Stimulated activated CD8-positive, alpha-beta memory T cell treated with anti-CD3 and anti-CD28 coated beads, Interleukin-4, amount 100 ng/mL, for 4 hours (primary cell): ENCODE measurements at places on chromosomes 3 and 15.

GRCh38 chr3:127786353-127787070 is 35.8 kb downstream of the MGLL start:
- DNase-seq = no peak

- DNase-seq = no peak
Observed at GRCh38 chr15:80160570-80161156, 7.9 kb downstream of the FAH start.

GRCh38 chr3:130992344-130992743 is 34.3 kb downstream of the ASTE1 start:
- DNase-seq = no peak

- DNase-seq = no peak
Observed at GRCh38 chr15:100880139-100880896, 687 bp downstream of the ALDH1A3 start.

GRCh38 chr3:58874795-58875194 is 175.0 kb downstream of the CFAP20DC start:
- DNase-seq = no peak

GRCh38 chr3:55305696-55306485 is 181.2 kb downstream of the WNT5A start:
- DNase-seq = no peak

DNA sequence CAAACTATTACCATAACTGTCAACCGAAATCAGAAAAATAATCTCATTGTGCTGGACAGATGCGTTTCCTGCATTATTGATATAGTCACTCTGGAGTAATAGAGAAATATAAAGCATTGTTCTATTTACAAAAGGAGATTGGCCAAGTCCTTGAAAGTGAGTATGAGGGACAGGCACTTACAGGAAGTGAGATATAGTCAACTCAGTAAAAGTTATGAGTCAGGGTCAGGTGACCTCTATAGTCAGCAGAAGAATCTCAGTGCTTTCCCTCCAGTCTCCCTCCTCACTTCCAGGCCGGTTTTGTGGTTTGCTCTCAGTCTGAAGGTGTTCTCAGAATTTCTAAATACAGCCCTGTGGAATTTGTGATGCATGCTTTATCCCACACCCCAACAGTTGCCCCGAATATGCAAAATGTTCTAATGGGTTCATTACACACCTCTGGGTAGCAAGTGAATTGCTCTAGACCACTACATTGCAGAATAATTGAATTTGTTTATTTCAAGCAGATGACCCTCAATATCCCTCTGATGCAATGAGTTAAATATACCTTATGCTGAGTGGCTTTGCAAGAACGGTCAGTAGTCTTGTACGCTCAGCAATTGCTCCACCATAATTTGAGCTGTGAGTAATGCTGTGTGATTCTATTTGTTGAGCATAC is 787.7 kb downstream of the MCTP2 start:
- DNase-seq = no peak

- no peak for DNase-seq
Observed at GRCh38 chr15:68148039-68148438, 57.1 kb downstream of the CALML4 start.

DNA sequence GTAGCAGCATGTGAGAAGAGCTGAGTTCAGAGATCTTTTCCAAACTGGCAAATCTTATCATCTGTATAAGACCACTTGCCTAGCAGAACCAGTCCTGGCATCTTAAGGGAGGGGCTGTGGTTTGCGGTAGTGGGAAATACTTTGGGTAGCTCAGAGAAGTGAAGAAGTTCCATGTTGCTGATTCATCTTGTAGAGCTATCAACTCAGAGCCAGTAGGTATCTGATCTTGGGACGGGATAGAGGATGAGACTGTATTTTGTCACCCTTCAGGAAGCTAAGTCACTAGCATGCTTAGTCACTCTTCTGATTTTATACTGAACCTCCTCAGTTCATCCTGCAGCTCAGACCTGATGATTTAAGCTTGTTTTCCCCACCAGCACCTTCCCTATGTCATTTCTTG is 211.4 kb downstream of the NR1D2 start:
- no peak for DNase-seq

DNA sequence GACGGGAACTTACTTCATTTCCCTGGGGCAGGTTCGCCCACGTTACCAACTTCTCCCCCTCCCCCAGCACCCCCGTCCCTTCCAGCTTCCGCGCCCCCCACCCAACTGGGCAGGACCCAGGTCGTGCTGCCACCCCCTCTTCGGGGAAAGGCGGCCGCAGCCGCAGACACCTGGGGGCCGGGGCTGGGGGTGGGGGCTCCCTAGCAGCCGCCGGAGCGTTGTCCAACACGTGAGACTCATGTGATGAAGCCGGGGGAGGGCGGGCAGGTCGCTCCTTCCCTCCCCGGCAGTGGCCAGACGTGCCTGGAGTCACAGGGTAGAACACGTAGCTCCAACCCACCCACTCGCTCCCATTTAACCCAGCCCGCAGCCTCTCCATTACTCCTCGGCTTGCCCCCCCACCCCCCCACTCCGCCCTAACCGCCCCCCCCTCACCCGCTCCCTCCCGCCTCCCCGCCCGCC is 240 bp upstream of the BHLHE40 start:
- DNase-seq = peak; percentile 90

GRCh38 chr3:30658328-30659052 is 52.1 kb downstream of the TGFBR2 start:
- no peak for DNase-seq

DNA sequence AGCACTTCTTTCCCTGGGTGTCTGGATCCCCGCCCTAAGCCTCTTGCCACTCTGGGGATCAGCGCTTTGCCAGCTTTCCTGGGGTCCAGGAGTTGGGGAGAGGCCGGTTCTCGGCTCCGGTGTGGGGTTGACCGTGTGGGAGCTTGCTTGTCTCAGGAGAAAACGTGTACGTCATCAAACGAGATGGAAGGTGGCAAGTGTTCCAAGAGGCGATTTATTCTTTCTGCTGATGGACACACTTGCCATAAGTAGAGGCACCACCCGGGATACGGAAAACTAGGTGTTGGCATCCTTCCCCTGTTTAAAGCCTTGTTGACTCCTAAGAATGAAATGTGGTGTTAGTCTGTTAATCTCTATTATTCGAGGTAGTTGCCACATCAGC is 295 bp downstream of the ZWILCH start:
- no peak for DNase-seq

GRCh38 chr3:41324156-41324475 is 124.8 kb downstream of the CTNNB1 start:
- no peak for DNase-seq

GRCh38 chr3:147756476-147756875 is 347.3 kb downstream of the ZIC1 start:
- DNase-seq = no peak

DNA sequence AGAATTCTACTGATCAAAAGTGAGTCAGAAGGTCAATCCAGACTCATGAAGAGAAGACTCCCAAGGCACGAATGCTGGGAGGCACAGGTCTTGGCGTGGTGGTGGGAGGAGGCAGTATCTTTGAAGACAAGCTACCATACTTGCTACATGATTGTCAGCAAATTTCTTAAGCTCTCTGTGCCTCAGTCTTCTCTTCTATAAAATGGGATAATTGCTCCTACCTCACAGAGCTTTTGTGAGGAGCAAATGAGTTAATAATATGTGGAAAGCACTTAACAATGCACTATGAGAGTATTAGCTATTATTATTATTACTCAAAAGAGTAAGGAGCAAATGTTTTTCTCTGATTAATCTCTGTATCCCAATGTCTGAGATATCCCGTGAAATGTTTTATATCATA is 36.2 kb downstream of the EHD4 start:
- no peak for DNase-seq

DNA sequence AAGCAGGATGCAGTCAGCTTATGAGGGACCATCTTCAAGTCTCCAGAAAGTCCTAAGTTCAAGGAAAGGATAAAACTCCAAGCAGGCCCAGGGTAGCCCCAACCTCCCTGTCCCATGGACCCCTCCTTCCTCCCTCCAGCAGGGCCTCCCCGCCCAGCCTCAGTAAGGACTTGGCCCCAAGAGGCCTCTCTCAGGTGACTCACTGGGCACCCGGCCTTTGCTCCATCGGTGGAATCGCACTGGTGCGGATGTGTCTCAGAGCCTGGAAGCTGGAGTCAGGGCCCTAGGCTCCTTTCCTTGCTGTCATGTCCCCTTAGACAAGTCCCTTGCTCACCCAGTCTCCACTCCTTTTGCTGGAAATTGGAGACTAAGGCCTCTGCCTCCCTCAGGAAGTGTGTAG is 114.4 kb upstream of the RNF7 start:
- DNase-seq = no peak

GRCh38 chr15:74782259-74783071 is 585 bp downstream of the CSK start:
- no peak for DNase-seq

- no peak for DNase-seq
Observed at GRCh38 chr3:120773932-120774331, 31.4 kb downstream of the GTF2E1 start.

DNA sequence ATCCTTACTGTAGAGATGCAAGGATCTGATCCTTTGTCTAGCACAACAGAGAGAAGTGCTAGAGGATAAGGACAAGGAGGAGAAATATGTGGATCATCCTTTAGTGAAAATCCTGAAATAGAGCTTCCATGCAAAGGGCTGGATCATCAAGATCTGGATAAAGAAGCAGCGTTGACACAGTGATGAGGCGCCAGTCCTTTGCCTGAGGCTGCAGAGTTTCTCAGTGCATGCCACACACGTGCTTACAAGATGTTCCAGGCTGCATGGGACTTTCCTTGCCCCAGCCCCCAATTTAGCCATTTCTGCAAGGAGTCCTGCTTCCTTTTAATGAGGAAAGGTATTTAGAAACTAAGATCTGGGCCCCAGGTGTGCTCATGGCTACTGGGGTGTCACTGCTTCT is 7.2 kb upstream of the ABTB1 start:
- no peak for DNase-seq

GRCh38 chr3:61600195-61600594 is 38.8 kb downstream of the PTPRG start:
- no peak for DNase-seq

GRCh38 chr3:58661836-58662420 is 4.6 kb downstream of the FAM3D start:
- no peak for DNase-seq

- DNase-seq = no peak
Observed at GRCh38 chr3:186998937-186999368, 68.6 kb downstream of the ST6GAL1 start.

DNA sequence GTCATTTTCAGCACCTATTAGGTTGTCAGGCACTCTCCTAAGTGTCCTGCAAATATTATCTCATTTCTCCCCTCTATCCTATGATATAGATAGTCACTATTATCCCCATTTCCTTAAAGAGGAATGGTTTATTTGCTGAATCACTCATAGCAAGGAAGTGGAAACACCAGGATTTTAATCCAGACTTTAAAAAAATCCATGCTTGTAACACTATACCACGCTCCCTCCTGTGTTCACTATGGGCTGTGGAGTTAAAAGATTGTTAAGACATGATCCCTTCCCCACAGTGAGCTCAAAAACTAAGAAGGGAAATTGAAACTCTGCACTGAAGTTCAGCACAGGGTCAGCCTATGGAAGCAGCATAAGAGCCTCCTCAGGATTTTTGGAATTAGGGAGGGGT is 60.2 kb downstream of the TMEM39A start:
- DNase-seq = no peak

DNA sequence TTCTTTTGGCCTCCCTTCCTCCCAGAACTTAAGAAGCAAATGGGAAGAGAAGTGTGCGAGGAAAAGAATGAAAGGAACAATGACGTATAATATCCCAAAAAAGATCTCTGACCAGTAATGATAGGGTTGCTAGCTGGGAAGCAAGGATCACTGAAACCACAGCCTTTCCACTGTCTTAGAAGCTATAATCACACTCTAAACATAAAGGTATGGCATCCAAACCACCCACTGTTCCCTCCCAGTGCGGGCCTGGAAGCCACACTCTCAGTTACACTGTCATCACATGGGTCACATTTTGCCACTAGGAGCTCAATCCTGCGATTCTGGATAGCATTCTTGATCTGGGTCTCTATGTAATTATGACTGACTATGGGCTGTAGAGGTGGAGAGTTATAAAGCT is 131.6 kb upstream of the HACD2 start:
- DNase-seq = no peak

DNA sequence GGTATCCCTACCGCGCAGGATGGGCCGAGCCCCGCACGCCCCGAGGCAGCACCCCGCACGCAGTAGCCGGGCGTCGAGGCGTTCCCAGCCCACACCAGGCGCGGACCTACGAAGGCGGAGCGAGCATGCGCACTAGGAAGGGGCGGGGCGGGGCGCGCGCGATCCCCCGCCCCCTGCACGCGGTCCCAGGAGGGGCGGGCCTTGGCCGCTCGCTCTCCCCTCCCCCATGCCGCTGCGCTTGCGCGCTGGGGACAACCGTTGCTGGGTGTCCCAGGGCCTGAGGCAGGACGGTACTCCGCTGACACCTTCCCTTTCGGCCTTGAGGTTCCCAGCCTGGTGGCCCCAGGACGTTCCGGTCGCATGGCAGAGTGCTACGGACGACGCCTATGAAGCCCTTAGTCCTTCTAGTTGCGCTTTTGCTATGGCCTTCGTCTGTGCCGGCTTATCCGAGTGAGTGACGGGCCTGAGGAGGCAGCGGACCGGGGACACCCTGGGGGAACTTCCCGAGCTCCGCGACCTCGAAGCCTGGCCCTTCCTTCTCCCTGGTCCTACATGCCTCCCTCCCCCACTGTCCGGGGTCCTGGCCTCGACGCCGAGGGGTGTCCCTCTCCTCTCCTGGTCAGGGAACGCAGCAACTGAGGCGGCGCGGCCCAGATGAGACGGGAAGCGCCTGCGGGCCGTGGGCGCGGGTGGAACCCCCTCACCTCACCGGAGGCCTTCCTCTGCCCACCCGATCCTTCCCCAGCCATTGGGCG is at the start of gene SPESP1:
SPESP1 (plus strand) TSS at position 258 of the 755 bp plus-strand sequence; CDS start at position 387, 129 bp downstream.
- DNase-seq = peak; percentile 3

- DNase-seq = no peak
Observed at GRCh38 chr15:49589030-49589429, 31.6 kb downstream of the FAM227B start.

DNA sequence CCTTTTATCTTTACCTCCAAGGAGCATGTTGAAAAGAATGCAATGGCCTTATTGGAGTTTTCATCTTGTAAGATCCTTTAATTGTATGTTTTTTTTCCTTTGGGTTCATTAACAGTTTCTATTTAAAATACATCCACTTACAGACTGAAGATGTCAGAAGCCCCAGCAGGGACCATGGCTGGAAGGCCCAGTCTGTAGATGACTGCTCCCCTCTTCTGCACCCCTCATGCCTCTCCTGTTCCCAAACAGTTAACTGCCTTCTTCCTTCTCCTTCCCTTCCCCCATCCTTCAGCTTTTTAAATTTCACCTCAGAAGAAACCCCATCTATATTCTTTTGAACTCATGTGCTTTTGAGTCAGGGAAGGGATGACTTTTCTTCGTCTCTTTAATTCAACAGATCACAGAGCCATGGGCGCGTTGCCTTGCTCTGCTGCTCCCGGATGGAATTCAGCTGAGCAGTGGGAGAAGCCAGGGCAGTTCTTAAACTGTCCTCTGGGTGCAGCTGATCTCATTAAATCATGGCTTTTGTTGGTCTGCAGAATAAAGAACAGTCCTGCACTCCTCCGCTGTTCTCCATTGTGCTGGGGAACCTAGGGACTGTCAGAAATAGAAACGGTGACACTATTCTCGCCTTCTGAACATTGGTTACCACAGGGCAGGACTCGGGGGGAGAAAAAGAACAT is 71.5 kb upstream of the EIF1B start:
- DNase-seq = no peak

GRCh38 chr3:38313263-38313662 is 31.2 kb downstream of the SLC22A14 start:
- DNase-seq = no peak

- DNase-seq = no peak
Observed at GRCh38 chr3:5122741-5123706, 932 bp downstream of the ARL8B start.
